ENCODE measurements at places on chromosomes 16 and 17.

- DNase-seq = no peak
Measured at GRCh38 chr17:61601297-61601696, 10.3 kb upstream of the NACA2 start.

GRCh38 chr17:44390250-44390870 lies 911 bp upstream of the ITGA2B start:
- DNase-seq = no peak

DNA sequence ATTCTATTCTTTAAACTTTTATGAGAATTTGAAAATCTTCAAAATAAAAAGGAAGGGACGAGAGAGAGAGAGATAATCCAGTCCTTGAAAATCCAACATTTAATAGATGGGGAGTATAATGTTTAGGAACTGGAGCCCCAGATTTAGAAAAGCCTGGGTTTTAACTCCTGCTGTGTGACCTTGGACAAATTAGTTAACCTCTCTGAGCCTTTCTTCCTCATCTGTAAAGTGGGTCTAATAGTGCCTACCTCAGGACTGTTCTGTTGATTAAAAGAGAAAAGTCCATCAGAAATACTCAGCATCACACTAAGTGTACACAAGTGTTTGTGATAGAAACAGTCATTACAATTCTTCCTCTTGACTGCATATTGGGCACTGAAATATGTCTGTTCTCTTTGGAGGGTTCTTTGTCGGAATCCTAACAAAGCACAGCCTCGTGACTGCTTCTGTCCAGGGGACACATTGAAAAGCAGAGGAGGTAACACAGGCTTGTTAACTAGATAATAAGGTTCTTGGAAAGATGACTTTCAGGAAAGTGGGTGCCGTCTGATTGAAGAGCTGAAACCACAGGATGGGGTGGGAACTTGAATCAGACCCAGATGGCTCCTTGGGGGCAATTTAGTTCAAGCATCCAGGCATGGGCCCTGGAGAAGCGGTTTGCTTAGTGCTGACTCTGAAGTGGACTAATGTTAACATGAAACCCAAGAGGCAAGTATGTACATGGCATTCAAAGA lies 128.2 kb downstream of the CLEC16A start:
- no peak for DNase-seq

DNA sequence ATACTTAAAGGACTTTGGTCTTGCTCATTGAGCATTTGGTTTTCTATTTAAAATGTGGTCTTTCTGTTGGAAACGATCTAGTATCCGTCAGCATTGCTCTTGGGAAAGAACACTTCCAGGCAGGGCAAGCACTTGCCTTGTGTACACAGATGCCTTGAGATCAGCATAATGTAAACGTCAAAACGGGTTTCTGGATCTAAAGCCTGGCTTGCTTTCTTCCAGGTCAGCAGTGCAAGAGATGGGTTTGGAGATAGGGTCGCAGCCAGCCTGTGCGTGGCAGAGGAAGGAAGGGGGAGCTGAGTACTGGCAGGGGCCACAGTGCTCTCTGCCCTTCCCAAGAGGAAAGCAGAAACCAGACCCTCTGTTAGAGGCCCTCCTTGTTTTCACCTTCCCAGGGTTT lies 175.5 kb downstream of the LGALS9B start:
- DNase-seq = peak; percentile 25

- no peak for DNase-seq
Measured at GRCh38 chr16:70551788-70552187, 28.2 kb downstream of the SF3B3 start.

GRCh38 chr17:47279062-47279801 lies 25.6 kb downstream of the ITGB3 start:
- no peak for DNase-seq

Data from NCI-H510A treated with DMSO at 0.1 percent for 48 hours (cell line).